Activated CD8-positive, alpha-beta memory T cell treated with anti-CD3 and anti-CD28 coated beads for 1 hour (primary cell): ENCODE measurements at places on chromosomes 5 and 9.

DNA sequence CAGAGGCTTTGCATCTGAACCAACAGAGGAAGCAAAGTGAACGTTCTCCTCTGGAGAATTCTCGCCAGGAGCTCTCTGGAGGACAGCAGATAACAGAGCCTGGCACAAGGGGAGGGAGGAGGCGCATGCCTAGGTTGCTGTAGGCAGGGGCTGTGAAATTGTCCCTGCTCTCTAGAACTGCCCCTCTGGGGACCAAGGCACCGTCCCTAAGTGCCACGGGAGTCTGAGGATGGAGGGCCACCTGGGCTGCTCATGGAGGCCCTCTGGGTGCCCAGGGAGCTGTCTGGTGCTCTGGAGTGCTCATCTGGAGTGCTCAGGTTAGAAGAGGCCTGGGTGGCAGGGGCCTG is 77.6 kb downstream of the CACNA1B start:
- DNase-seq, result no peak

DNA sequence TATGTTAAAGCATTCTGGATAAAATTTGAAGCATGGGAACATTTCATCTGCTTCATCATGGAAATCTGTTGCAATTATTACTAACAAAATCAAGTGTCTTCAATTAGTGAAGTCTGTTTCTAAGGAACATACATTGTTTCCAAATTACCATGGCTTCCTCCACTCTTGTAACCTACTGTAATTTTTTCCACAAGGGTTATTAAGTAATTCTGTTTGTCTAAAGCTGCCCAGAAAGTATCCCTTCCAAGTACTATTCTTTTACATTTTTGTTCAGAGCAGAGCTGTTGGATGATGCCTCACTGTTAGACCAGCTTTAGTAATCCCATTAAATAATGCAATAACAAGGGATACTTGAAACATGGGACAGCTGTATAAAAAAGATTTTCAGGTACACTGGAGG is 483.5 kb upstream of the CD180 start:
- DNase-seq, result no peak

DNA sequence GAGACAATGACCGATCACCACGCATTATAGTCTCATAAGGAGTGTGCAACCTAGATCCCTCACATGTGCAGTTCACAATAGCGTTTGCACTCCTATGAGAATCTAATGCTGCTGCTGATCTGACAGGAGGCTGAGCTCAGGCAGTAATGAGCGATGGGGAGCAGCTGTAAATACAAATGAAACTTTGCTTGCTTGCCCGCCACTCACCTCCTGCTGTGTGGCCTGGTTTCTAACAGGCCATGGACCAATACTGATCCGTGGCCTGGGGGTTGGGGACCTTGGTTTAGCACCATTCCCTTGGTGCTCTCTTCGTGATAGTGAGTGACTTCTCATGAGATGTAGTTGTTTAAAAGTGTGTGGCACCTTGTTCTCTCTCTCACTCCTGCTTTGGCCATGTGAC is 50.2 kb downstream of the PRLR start:
- DNase-seq, result no peak

DNA sequence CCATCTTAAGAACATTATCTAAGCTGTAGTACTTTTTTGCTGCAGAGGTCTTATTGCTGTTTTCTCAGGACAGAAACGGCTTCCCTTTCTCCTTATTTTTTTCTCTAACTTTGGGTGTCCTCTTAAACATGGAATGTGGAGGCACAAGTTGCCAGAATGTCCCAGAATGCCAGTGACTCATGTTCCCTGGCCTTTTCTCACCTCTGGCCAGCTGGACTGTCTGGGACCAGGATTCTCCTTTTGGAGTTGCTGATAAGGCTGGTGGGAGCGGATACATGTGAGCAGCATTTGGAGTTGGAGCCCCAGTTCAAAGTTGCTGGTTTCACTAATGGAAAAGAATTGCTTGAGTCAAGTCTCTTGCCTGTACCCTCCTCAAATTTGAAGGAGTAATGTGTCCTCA is 112.8 kb downstream of the ARHGAP26 start:
- DNase-seq, result no peak

GRCh38 chr9:96557921-96558320 is 61.7 kb downstream of the CDC14B start:
- no peak for DNase-seq

GRCh38 chr5:54090495-54091120 is 219.8 kb downstream of the ARL15 start:
- no peak for DNase-seq

DNA sequence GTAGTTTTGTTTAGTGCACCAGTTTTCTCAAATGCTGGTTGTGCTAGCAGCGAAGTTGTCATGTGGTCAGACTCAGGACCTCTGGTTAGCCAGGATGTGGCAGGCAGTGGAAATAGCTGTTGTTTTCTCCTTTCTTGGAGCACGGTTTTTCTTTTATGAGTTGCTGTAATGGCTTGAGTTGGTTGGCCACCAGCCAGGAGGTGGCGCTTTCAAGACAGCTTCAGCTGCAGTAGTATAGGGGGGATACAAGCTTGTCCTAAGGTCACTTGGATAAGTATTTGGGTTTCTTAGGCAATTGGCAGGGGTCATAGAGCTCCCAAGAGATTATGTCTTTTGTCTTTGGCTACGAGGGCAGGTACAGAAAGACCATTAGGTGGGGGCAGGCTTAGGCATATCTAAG is 274.2 kb upstream of the TARS1 start:
- DNase-seq, result no peak

GRCh38 chr9:36426945-36427344 is 26.9 kb upstream of the RNF38 start:
- DNase-seq, result no peak

DNA sequence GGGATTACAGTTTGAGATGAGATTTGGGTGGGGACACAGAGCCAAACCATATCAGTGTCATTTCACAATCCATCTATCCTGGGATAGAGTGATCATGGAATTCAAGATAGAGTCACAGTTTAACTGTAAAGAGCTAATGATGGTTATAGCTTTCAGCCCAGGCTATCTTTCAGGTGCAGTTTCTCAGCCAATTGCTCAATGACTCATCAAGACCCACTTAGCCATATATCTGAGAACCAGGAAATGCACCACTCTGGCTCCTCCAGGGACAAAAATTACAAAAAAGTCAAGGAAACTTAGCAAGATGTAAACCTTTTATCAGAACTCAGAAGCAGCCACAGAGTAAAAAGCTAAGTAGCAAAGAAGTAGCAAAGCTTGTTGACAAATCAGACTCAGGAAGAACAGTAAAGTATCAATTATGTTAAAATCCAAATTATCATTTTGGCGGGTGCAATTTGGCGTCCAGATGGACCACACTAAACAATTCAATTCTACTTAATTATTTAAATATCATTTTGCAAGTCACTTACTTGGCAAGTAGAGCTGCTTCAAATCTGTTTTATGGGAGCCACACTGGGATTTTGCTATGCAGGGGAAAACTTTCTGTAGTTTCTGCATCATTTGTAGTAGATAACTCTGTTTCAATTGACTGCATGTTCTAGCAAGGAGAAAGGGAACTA is 169.4 kb downstream of the TLE1 start:
- DNase-seq, result no peak

- no peak for DNase-seq
Measured at GRCh38 chr9:114369216-114370130, 18.3 kb downstream of the AKNA start.

GRCh38 chr5:178081571-178082243 is 31.6 kb upstream of the N4BP3 start:
- no peak for DNase-seq

DNA sequence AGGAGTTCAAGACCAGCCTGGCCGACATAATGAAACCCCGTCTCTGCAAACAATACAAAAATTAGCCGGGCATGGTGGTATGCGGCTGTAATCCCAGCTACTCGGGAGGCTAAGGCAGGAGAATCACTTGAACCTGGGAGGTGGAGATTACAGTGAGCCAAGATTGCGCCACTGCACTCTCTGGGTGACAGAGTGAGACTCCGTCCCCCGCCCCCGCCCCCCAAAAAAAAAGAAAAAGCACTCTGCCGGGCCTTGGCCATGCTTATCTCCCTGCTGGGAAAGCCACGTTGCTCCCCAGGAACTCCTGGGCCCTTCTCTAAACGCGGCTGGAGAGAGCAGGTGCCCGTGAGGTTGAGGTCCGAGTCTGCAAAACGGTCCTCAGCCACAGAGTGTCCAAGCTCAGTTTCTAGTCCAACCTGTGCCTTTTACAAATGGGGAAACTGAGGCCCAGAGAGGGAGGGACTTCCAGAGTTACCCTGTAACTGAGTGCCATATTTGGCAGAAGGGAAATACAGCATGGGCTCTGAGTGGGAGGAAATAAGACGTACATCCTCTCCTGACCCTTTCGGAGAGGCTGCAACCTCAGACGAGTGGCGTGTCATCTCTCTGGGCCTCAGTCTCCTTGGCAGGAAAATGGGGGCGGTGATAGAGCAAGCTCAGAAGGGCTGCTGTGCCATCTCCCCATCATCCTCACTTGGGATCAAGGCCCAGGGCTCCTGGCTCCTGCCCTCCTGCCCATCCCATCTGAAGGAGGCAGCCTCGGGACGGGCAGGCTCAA is 6.6 kb upstream of the PHYHD1 start:
- DNase-seq, result no peak

GRCh38 chr5:96752341-96753016 is 55.3 kb downstream of the ERAP1 start:
- no peak for DNase-seq

DNA sequence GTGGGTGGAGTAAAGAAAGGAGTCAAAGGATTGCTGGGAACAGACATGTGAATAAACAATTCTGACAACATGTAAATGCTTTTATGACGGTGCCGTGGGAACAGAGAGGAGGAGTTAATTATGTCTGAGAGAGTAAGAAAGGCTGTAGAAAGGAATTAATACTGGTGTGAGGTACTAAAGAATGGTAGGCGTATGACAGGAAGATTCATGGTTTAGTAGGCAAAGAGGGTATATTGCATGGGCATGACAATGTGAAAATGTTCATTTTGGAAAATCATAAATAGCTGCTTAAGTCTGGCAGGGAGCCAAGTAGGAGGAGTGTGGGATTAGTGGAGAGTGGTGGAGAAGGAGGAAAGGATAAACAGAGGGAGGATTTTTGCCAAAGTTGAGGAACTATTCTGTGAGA is 19.7 kb downstream of the NAA35 start:
- no peak for DNase-seq

DNA sequence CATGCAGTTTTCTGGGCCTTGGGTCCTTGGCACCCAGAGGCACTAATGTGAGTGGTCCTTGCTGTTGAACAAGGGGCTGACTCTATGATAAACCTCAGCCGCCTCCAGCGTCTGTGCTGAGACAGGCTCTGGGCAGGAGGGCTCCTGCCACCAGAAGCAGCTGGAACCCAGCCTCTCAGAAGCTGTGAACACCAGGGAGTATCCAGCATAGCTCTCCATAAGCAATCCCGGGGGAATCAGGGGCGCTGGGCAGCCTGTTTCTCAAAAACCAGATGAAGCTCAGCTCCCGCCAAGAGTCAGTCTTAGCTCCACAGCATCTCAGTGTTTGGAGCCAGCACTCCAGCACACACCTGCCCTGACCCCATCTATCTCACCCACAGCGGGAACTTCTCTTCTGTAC is 170.2 kb downstream of the HSPA4 start:
- no peak for DNase-seq

GRCh38 chr5:135547590-135548254 is 12.0 kb upstream of the NEUROG1 start:
- DNase-seq, result no peak

DNA sequence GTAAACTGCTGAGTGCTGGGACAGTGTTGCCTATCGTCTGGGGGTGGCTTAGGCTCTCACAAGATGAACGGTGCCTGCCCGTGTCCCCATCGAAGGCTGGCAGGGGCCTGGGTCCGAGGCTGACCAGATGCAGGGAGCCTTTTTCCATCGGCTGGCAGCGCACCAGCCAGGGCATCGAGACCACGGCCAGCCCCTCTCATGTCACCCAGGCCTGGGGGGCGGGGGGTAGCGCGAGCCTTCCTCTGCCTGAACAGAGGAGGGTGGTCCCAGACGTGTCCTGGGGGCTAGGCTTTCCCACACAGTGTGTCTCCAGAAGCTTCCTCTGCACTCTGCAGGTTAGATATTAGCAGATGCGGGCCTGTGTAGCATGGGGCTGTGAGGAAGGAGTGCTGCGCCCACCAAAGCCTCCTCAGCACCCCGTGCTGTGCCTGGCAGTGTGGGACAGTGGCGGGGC is 17.3 kb downstream of the FGD3 start:
- DNase-seq, result no peak

DNA sequence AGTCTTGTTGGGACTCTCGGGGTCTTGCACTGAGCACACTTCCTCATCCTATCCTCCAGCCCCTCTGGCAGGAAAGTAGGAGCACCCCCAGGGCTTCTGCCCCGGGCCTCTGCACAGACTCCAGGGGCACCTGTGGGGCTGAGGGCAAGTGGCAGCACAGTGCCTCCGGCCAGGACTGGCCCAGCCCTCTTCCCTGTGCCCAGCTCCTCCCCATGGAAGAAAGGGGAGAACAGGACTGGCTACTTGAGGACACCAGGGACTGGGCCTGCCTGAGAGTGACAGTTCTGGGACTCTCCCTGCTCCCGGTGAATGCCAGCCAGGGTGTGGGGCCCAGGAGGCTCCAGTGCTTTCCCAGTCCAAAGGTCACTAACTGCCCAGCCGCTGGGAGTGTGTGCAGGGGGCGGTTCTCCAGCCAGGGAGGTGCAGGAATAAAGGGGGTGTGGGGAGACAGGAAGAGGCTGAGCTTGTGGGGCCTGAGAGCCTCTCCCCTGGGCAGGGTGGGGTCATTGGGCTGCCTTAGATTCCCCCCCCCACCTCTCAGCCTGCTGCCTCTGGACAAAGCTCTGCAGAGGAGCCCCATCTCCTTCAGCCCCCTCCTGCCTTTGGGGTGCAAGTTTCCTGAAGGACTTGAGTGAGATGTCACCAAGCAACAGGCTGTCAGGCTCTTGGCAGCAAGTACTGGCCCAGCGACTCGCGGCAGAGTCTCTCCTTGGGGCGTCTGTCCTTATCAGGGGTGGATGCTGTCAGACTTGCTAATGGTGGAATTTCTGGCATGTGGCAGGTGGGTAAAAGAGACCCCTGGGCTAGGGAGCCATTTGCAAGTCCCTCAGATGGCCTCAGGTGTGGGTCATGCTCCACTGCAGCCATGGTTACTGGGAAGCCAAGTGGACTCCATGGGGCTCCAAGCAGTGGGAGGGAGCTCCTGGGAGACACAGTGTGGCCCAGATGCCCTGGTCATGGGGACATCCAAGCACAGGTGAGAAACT is 19.1 kb upstream of the JADE2 start:
- DNase-seq, result no peak

GRCh38 chr9:23784962-23785361 is 41.1 kb downstream of the ELAVL2 start:
- DNase-seq, result no peak

- DNase-seq, result no peak
Measured at GRCh38 chr5:56812110-56812509, 3.2 kb upstream of the MAP3K1 start.

DNA sequence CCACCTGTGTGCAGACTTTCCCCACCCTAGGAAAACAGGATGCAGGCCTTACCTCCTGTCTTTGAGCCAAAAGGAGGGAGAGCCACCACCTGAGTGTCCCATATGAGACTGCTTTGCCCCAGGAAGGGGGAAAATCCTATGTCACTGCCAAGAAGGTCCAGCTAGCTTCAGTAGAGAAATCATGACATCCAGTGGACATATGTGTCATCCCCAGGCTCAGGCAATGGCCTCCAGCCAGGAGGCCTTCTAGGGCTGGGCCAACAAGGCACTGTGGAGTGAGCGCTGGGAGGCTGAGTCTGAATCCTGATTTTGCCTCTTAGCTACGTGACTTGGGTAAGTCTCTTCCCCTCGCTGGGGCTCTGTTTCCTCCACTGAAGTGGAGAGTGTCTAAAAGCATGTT is 60.2 kb downstream of the SMIM23 start:
- DNase-seq, result no peak

- no peak for DNase-seq
Measured at GRCh38 chr5:121424976-121425375, 426.7 kb upstream of the FTMT start.
